Stomach (tissue), 19 donors: ENCODE measurements at places on chromosomes 7 and 10.

- peak; percentile 24 for DNase-seq
- H3K36me3 ChIP-seq = no peaks in the 10 kb centered on the region
- no peak overlapping the region for H3K27ac ChIP-seq
- H3K4me3 ChIP-seq = no peak overlapping the region
Measured at GRCh38 chr7:155864991-155865690, 52.9 kb upstream of the SHH start.

- H3K4me3 ChIP-seq = no peak overlapping the region
- H3K27me3 ChIP-seq = no peaks in the 10 kb centered on the region
- H3K27ac ChIP-seq = peak overlapping the region; percentile 34
- H3K4me1 ChIP-seq = peaks cover 99% of the 10 kb centered on the region
- H3K36me3 ChIP-seq = peaks cover 3% of the 10 kb centered on the region
- DNase-seq = no peak
Measured at GRCh38 chr10:113047963-113048781, 98.1 kb downstream of the TCF7L2 start.

- DNase-seq = no peak
- H3K36me3 ChIP-seq = no peaks in the 10 kb centered on the region
- no peak overlapping the region for H3K4me3 ChIP-seq
- no peak overlapping the region for H3K27ac ChIP-seq
- H3K27me3 ChIP-seq = no peaks in the 10 kb centered on the region
Measured at GRCh38 chr10:31769564-31769963, 159.1 kb downstream of the ARHGAP12 start.

- no peaks in the 10 kb centered on the region for H3K4me1 ChIP-seq
- H3K27ac ChIP-seq = no peak overlapping the region
- DNase-seq = no peak
- H3K27me3 ChIP-seq = no peaks in the 10 kb centered on the region
- H3K36me3 ChIP-seq = no peaks in the 10 kb centered on the region
Measured at GRCh38 chr10:8130973-8131911, 76.8 kb downstream of the GATA3 start.

DNA sequence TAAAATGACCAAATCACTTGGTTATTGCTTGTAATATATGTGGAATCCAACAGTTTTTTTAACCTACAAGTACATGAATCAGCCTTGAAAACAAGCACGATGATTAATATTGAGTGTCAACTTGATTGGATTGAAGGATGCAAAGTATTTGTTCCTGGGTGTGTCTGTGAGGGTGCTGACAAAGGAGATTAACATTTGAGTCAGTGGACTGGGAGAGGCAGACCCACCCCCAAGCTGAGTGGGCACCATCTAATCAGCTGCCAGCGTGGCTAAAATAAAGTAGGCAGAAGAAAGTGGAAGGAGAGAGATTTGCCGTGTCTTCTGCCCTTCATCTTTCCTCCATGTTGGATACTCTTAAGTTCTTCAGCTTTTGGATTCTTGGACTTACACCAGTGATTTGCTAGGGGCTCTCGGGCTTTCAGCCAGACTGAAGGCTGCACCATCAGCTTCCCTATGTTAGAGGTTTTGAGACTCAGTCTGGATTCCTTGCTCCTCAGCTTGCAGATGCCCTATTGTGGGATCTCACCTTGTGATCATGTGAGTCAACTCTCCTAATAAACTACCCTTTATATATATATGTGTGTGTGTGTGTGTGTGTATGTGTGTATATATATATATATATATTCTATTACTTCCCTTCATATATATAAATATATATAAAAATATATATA, 118.4 kb upstream of the WDR11 start:
- peak; percentile 19 for DNase-seq
- H3K27ac ChIP-seq = no peak overlapping the region
- H3K4me1 ChIP-seq = no peaks in the 10 kb centered on the region
- no peak overlapping the region for H3K4me3 ChIP-seq

GRCh38 chr10:129894698-129895097, 69.4 kb downstream of the EBF3 start:
- no peaks in the 10 kb centered on the region for H3K27me3 ChIP-seq
- H3K36me3 ChIP-seq = no peaks in the 10 kb centered on the region
- no peak overlapping the region for H3K4me3 ChIP-seq
- H3K4me1 ChIP-seq = peaks cover 22% of the 10 kb centered on the region
- no peak overlapping the region for H3K27ac ChIP-seq

GRCh38 chr10:11261143-11261542, 243.5 kb downstream of the CELF2 start:
- H3K4me1 ChIP-seq = peaks cover 28% of the 10 kb centered on the region
- H3K36me3 ChIP-seq = peaks cover 30% of the 10 kb centered on the region
- H3K27ac ChIP-seq = no peak overlapping the region

GRCh38 chr10:74640134-74640921, 186.1 kb upstream of the KAT6B start:
- no peak overlapping the region for H3K4me3 ChIP-seq
- H3K4me1 ChIP-seq = peaks cover 9% of the 10 kb centered on the region
- DNase-seq = no peak

DNA sequence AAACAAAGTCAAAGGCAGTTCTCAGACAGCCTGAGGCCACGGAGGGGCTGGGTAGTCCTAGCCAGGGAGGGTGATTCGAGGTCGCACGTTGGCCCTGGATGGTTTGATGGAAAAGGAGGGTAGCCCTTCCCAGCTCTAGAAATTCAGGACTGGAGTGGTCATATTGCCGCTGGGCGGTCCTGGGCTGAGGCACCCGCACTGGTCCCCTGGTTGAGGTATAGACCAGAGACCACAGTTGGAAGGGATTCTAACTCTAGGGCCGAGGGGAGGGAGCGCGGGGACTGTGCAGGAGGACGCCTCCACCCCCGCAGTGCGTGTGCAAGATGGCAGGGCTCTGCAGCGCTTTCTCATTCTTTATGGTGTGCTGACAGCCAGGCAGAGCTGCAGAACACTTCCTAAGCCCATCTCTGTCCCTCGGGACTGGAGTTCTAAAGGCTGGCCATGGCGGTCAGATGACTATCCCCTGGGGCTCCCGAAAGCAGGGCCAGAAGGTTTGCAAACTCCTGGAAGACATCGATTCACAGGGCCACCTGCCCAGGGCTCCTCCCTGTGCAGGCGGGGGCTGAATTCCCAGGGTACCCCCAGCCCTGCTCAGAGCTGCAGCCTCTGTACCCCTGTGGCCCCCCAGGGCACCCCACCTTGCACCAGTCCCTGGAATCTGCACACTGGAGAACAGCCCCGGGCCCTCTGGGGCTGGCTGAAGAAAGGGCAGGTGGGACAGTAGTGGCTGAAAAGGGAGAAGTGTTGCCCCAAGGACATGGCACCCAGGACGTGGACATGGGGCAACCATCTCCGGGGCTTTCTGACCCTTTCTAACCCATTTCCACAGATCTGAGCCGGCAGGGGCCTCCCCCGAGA, 51.0 kb upstream of the ELN start:
- H3K4me1 ChIP-seq = peaks cover 7% of the 10 kb centered on the region
- DNase-seq = peak; percentile 41
- no peak overlapping the region for H3K27ac ChIP-seq
- no peak overlapping the region for H3K4me3 ChIP-seq
- H3K27me3 ChIP-seq = no peaks in the 10 kb centered on the region

DNA sequence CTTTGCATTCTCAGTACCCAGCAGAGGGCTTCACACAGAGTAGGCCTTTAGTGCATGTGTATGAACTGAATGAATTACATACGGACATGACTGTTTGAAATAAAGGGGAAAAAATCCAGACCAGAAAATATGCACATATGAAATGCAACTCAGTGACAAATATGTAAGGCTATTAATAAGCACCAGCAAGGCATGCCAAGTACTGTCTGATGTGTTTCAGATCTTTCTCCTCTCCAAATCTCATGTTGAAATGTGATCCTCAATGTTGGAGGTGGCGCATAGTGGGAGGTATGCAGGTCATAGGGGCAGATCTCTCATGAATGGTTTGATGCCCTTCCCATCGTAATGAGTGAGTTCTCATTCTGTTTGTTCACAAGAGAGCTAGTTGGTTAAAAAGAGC, 87.3 kb upstream of the TOMM7 start:
- H3K27ac ChIP-seq = no peak overlapping the region
- no peaks in the 10 kb centered on the region for H3K36me3 ChIP-seq
- H3K4me3 ChIP-seq = no peak overlapping the region
- DNase-seq = no peak
- no peaks in the 10 kb centered on the region for H3K4me1 ChIP-seq

DNA sequence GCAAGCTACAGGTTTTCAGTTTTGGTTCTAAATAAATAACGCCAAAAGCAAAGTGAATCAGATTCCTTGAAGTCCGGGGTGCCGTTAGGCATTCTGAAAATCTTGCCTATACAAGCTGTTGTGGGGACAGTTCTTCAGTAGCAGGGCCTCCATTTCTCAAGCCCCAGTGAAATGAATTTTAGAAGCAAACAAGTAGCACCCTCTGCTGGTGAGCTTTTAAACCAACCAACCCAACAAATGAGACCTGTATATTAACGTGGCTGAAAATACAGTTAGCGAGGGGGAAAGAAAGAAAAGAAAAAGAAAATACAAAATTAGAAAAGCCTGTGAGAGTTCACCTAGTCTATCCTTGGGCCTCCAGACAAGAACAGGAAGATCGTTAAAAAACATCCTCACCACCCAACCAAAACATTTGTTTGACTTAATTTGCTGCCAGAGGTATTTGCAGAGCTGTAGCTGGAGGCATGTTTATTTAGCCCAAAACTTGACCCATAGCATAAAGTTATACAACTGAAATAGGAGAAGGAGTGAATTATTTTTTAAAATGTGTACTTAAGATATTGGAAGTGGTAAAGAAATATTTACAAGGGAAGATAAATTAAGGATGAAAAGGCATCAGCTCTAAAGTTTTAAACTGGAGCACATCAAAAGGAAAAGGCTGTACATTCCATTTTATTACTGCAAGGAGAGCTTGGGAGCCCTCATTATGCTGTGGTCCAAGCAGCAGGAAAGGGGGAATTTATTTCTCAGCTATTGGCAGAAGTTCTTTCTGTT, 98.9 kb downstream of the DYNC1I1 start:
- H3K4me3 ChIP-seq = no peak overlapping the region
- H3K36me3 ChIP-seq = peaks cover 11% of the 10 kb centered on the region
- no peaks in the 10 kb centered on the region for H3K27me3 ChIP-seq
- DNase-seq = no peak
- H3K4me1 ChIP-seq = peaks cover 18% of the 10 kb centered on the region
- H3K27ac ChIP-seq = no peak overlapping the region
